ENCODE measurements at places on chromosomes 12 and 14.
A peak's percentile ranks its signal among the peaks of the same experiment; 100 is the strongest.

- DNase-seq: no peak
These were observed 33.6 kb upstream of the STRAP start for GRCh38 chr12:15848606-15849005.

DNA sequence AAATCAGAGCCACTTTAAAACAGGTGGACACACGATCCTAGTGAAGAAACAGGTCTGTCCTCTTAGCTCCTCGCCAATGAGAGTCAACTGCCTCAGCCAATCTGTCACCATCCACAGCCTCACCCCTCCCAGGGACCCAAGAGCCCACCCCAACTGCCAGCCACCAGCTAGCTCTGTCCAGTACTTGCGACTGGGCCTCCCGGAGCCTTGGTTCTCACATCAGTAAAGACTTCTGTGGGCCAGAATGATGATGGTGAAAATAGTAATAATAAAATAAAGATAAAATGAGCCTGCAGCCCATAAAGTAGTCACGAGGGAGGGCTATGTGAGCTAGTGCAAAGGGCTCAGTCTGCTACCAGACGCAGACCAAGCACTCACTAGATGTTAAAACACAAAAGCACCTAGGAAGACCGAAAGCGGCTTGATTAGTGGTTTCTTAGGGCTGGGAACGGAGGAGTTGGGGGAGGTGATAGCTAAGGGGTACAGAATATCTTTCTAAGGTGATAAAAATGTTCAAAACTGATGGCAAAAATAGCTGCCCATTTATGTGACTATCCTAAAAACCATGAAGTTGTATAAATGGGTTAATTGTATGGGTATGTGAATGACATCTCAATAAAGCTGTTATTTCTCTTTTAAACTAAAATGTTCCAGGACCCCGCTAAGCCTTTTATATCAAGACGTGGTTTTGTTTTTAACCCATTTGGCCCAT is 39.8 kb downstream of the ACTN1 start:
- DNase-seq: no peak

DNA sequence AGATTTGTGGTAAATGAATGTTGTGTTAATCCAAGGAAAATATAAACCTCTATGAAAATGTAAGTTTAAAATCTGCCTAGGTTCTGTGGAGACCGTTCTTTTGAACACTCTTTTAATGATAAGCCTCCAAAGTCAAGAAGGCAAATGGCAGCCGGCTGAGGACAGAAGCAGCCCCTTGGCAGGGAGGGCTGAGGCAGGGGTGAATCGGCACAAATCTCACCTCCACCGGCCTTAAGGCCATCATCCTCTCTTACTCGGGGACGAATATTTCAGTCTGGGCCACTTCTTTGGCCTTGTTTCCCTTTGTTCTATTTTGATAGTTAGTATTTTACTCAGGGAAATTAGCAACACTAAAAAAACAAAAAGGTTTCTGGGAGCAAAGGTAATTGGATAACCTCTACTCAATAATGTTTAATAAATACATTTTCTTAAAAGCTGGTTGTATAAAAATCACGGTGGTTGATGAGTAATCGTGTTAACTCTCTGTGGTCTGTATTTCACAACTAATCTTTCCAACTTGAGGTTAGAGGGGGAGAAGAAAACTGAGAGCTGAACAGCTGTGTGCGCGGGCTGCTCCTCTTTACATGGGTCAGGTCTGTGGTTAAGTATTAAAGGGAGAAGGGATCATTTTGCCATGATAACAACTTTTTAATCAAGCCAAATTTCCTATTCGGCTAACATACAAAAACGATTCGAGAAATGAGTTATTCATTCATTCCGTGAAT is 18.6 kb downstream of the LGMN start:
- peak; percentile 62 for DNase-seq

- no peak for DNase-seq
These were observed 315 bp downstream of the ABCD2 start for GRCh38 chr12:39619316-39619659.

- DNase-seq: no peak
These were observed 30.6 kb downstream of the ABCC9 start for GRCh38 chr12:21910657-21911056.

DNA sequence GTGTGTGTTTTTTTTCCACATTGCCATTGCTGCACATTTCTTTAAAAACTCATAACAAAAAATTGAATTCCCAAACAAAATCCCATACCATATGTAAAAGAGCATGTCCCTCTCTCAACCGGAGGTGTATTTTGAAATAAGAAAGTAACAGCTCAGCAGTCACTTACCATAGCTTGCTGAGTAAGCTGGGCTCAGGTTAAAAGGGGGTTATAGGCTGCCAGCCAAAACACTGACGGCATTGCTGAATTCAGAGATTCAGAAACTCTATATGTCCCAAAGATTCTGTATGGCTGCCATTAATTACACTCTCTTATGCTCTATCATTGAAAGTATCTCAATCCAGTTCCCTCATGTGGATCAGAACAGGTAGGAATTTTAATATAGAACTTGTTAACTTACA is 276.0 kb downstream of the FOXG1 start:
- DNase-seq: no peak

GRCh38 chr12:122721057-122721545 is 4.5 kb upstream of the HCAR3 start:
- DNase-seq: no peak

DNA sequence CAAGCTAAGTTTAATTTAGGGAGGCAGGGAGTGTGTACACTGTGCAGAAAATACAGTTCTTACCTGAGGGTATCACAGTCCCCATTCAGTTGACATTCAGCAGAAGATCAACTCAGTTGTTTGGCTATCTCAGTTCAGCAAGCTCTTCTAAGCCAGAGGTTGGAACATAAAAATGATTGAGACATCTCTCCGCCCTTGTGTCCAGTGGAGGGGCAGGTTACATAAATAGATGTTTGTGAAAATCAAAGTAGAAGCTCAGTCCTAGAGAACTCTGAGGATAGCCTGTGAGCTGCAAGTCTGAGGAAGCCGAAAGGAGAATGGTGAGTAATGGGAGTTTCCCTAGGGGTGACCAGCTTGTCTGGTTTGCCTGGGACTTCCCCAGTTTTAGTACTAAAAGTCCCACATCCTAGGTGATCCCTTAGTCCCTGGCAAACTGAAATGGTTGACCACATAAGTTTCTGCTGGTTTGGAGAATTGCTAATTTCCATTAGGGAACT is 251.4 kb upstream of the ATP2B1 start:
- peak; percentile 67 for DNase-seq

DNA sequence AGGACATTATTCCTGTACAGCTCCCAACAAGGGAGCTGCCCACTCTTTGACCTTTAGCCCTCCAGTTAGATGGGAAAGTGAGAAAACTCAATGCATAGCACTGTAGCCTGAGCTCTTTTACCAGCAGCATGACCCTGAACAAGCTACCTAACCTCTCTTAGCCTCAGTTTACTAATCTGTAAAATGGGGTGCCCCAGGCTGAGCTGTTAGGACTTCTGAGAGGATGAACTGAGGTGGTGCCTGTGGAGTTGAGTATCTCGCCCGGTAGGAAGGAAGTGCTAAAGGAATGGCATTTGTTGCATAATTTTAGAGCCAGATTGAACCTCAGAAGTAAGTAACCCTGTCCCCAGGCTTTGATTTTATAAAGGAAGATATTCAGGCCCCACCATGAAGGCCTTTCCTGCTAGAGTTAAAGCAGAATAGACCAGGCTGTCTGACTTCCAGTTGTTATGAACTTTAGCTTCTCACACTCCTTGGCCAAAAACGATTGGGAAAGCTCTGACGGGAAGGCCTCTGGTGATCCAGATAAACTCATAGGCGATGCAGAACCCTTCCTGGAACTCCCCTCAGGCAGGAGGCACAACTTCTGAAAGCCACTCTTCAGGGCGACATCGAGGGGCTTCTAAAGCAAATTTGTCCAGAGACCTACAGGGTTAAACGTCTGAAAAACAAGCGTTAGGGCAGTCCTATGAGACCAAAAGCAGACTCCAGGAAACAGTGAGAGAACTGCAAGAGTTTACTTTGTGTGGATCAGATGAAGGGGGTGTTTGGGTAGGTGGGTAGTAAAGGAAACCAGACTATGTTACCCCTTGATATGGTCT is 2.5 kb upstream of the SERPINA10 start:
- DNase-seq: no peak

DNA sequence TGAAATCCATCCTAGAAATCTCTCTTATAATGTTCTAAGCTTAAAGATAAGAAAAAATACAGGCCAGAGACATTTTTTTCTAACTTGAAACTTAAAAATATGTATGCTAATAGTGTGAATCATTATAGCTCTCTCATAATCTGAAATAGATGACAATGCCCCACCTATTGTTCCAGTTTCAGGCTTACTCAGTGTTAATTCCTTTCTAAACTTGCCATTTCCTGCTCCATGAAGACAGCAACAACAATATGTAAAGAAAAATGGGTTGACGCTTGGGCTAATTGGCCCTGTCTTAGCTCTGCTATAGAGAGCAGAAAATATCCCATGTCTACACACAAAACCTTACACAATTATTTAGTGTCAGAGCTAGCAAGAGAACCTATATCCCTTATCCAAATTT is 37.1 kb downstream of the LMO3 start:
- no peak for DNase-seq

- no peak for DNase-seq
These were observed 68.3 kb upstream of the SCN8A start for GRCh38 chr12:51522696-51523095.

GRCh38 chr12:15435597-15435996 is 113.3 kb downstream of the PTPRO start:
- no peak for DNase-seq

GRCh38 chr14:32312010-32312331 is 17.1 kb upstream of the AKAP6 start:
- no peak for DNase-seq

DNA sequence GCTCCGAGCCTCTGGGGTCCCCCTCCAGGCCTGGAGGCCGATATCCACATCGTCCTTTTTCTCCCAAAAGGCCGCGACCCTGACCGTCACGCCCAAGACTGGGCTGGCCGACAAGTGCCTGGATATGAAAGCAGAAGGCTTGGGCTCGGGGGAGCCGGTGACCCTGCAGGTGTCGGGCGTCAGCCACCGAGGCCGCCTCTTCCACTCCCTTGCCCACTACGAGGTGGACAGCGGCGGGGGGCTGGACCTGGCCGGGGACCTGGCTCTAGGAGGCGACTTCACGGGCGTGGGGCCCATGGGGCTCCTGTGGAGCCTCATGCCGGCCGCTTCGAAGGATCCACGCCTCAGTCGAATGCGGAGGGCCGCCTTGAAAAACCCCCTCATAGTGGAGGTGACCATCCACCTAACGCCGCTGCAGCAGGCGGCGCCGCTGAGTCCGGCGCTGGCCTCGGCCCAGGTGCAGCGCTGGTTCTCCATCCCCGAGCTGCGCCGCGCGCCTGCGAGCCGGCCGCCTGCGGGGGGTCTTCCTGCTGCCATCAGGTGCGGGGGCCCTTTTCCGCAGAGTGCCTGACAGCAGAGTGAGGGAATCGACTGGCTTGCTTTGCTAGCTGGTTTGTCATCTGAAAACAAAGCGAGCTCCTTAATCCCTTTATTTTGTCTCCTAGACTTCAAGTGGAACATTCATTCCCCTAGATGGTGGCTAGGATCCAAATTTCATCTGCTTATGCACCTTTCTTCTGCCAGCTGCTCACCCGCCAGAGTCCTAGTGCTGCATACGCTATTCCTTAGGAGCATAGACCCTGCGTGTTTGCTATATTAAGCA is 10.6 kb upstream of the DNAL1 start:
- DNase-seq: peak; percentile 3

DNA sequence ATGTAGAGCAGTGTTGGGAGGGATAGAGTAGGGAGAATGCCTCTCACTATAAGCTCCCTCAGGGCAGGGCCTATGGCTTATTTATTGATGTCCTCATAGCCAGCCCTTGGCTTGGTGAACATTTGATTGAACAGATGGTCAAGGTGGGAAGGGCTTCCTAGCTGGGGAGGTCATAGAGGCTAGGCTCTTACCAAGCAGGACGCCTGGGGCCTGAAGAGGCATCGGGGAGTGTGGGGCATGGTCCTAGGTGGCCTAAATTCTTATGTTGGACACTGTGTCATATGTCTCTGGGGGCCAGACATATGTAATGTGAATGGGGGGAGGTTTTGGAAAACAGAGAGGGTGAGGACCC is 17.9 kb upstream of the KRT86 start:
- no peak for DNase-seq

DNA sequence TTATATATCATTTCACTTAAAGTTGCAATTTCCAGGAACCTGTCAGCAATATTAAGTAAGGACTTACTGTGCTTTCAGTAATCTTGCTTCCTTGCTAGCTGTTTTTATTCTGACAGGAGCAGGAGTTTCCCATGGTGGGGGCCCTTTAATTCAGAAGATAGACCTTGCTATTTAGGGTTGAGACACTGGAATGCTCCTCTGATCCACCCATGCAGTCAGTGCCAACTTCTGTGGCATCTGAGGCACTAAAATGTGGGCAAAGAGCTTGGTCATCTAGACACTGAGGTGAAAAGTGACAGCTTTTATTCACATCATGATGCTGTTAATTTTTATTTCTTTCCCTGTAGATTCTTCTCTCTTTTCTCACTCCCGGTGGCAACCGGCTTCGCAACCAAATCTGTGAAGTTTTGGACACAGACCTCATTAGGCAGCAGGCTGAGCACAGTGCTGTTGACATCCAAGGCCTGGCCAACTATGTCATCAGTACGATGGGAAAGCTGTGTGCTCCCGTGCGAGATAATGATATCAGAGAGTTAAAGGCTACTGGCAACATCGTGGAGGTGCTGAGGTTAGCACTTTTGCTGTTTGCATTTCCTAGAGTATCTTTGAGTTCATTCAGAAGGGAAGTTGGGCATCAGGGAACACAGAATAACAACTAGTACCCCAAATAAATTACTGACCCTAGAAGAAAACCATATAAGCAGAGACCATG is 18.8 kb downstream of the TCP11L2 start:
- no peak for DNase-seq

GRCh38 chr14:70640938-70641547 is 673 bp upstream of the TTC9 start:
- no peak for DNase-seq

GRCh38 chr12:57940052-57940914 is 1.1 kb upstream of the ATP23 start:
- no peak for DNase-seq

DNA sequence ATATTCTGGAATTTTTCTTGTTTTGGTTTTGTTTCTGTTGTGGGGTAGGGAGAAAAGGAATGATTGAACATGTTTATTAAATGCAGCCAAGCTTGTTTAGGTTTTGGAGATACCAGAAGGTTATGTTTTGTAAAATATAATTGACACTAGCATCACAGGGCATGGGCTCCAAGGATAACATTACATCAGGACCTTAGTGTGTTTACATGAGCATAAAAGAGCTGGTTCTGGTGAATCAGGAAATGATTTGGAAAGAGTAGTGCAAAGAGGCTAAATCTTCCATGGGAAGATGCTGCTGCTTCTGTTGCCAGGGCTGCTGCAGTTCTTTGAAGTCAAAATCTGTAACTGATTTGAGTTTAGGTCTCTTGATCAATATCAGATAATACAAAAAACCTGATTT is 118.7 kb downstream of the ETNK1 start:
- DNase-seq: no peak

GRCh38 chr14:101905614-101906013 is 58.8 kb upstream of the DYNC1H1 start:
- DNase-seq: no peak

All from suppressor macrophage (primary cell).